ENCODE measurements at places on chromosomes 4 and X. TPM values are rescaled to one million over a fixed set of nuclear protein-coding genes. Genes with fewer than 3 reads are reported as not detected.

DNA sequence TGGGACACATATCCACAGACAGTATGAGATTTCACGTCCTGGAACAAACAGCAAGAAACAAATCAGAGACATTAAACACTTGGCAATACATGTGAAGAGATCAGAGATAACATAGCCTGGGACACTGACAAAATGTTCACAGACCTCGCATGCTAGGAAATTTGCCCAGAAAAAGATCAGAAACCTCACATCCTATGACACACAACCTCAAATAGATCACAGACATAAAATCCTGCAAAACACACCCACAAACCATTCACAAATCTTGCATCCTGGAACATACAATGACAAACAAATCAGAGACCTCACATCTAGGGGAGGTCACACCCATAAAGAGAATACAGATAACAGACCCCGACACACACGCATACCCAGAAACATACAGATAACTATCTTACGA lies 18.0 kb downstream of the SUV39H1 start:
- no peaks in the 10 kb centered on the region for H3K36me3 ChIP-seq
- H3K27ac ChIP-seq, result no peak overlapping the region
- no peak overlapping the region for H3K4me3 ChIP-seq
- no peaks in the 10 kb centered on the region for H3K27me3 ChIP-seq
- no peaks in the 10 kb centered on the region for H3K4me1 ChIP-seq
- no peak for DNase-seq

DNA sequence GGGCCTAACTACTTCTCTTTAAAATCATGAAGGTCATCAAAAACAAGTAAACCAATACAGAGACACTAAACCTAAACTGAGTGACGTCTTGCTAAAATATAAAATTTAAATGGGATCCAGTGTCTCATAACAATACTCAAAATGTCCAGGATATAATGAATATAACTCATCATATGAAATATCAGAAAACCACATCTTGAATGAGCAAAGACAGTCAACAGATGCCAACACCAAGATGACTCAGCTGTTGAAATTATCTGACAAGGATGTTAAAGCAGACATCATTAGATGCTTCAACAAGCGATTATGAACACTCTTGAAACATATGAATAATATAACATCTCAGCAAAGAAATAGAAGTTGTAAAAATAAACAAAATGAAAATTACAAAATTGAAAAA lies 8.3 kb downstream of the NAP1L2 start:
- H3K27ac ChIP-seq, result no peak overlapping the region
- no peaks in the 10 kb centered on the region for H3K36me3 ChIP-seq
- H3K4me3 ChIP-seq, result no peak overlapping the region
- H3K27me3 ChIP-seq, result peaks cover 1% of the 10 kb centered on the region
- no peak for DNase-seq

DNA sequence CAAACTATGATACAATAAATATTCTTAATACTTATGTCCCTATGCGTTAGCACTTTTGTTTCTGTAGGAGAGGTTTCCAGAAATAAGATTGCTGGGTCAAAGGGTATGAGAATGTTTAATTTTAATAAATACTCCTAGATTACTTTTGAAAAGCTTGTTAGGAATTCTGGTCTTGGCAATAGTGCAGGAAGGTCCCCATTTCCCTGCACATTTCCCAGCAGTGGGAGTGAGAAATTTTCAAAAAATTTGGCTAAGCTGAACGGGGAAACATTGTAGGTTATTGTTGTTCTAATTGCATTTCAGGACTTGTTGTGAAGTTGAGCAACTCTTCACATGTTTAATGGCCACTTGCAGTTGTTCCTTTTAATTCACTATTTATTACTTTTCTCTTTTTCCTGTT lies 27.1 kb downstream of the IGFBP7 start:
- H3K4me1 ChIP-seq, result peaks cover 23% of the 10 kb centered on the region
- H3K36me3 ChIP-seq, result peaks cover 5% of the 10 kb centered on the region
- peaks cover 6% of the 10 kb centered on the region for H3K27me3 ChIP-seq
- no peak for DNase-seq
- no peak overlapping the region for H3K4me3 ChIP-seq
- no peak overlapping the region for H3K27ac ChIP-seq

DNA sequence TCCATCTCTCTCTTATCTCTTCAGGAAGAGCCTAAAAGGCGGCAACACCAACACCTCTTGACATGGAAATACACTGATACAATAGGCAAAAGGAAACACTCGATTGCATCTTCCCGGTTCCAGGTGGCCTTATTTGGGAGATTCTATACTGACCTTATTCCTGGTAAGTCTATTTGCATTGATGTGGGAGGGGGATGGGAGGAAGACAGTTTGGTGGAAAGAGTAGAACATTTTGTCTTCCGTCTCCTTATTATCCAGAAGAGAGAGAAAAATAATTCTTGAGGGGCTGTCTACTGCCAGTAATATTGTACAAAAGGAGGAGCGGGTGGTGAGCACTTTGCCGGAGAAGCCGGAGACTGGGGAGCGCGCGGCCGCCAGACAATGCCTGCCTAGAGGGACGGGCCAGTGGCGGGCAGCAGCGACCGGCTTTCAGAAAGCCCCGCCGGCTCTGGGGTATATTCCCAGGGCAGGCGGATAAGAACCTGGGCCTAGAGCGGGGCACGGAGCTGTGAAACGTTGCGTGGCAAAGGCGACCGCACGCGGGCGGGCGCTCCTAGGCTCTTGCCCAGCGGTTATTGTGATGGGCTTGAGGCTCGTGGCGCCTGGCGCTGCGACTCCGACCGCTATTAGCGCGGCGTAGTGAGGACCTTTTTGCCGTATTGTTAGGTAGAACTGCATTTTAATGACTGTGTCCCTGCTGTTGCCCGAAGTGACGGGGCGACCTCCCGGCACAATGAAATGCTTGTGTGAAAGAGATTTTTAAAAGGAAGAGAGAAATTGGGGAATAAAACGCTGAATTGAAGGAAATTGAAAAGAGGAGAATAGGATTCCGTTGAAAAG lies 518 bp downstream of the PRDM8 start:
- H3K27ac ChIP-seq, result peak overlapping the region; percentile 30
- H3K4me3 ChIP-seq, result peak overlapping the region; percentile 86
- DNase-seq, result peak; percentile 65
- peaks cover 35% of the 10 kb centered on the region for H3K27me3 ChIP-seq
- H3K36me3 ChIP-seq, result peaks cover 34% of the 10 kb centered on the region
- H3K4me1 ChIP-seq, result peaks cover 36% of the 10 kb centered on the region

The FAM184B gene
- total RNA-seq, result 0.08 TPM

GRCh38 chrX:38941675-38942074 lies 140.4 kb downstream of the MID1IP1 start:
- no peaks in the 10 kb centered on the region for H3K4me1 ChIP-seq
- H3K27me3 ChIP-seq, result no peaks in the 10 kb centered on the region
- H3K36me3 ChIP-seq, result no peaks in the 10 kb centered on the region
- no peak overlapping the region for H3K4me3 ChIP-seq
- H3K27ac ChIP-seq, result no peak overlapping the region
- DNase-seq, result no peak

GRCh38 chrX:152853986-152854385 lies 23.1 kb downstream of the NSDHL start:
- no peak overlapping the region for H3K27ac ChIP-seq
- H3K27me3 ChIP-seq, result no peaks in the 10 kb centered on the region
- no peak overlapping the region for H3K4me3 ChIP-seq
- H3K36me3 ChIP-seq, result peaks cover 21% of the 10 kb centered on the region

The DCAF8L2 gene
- 0.62 TPM for total RNA-seq

DNA sequence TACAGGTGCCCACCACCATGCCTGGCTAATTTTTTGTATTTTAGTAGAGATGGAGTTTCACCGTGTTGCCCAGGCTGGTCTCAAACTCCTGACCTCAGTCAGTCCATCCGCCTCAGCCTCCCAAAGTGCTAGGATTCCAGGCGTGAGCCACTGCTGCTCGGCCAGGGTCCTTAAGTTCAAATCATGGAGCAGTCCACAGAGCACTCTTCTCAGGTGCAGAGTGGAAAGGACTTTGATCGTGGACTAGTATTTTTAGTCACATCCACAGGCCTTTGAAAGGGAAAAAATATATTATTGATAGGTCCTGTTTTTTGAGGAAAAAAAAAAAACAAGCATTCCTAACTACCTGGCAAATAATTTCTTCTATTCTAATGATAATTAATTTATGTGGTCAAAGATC lies 31.2 kb downstream of the GAB1 start:
- peaks cover 4% of the 10 kb centered on the region for H3K27me3 ChIP-seq
- no peak for DNase-seq
- H3K36me3 ChIP-seq, result peaks cover 8% of the 10 kb centered on the region
- H3K27ac ChIP-seq, result no peak overlapping the region
- peaks cover 25% of the 10 kb centered on the region for H3K4me1 ChIP-seq

- H3K4me1 ChIP-seq, result peaks cover 6% of the 10 kb centered on the region
- H3K4me3 ChIP-seq, result peak within 1 kb of the TSS; percentile 98
Observed at GRCh38 chr4:87220094-87220822, at the start of gene KLHL8. Gene KLHL8, minus strand, starts transcription at chr4:87220618. Its CDS starts 25,079 bp downstream, at chr4:87195539.

The SPP1 gene
- total RNA-seq, result 4.7 TPM

DNA sequence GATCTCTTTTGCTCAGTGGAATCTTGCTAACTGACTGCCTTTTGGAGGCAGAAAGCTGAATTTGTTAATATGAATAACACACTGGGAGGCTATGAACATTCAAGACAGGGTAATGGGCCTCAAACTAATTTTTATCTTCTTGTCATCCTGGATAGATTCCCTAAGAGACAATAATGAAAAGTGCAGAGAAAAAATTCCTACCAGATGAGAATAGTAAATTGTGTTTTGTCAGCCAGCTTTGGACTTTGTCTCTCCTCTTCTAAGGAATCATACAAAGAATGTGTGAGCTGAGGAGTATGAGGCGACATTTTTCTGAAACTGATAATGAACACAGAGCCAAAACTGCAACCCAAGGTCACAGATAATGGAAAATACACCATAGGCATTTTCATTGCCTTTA lies 649.3 kb downstream of the IQCM start:
- no peak overlapping the region for H3K27ac ChIP-seq
- DNase-seq, result no peak
- H3K36me3 ChIP-seq, result no peaks in the 10 kb centered on the region
- no peak overlapping the region for H3K4me3 ChIP-seq

DNA sequence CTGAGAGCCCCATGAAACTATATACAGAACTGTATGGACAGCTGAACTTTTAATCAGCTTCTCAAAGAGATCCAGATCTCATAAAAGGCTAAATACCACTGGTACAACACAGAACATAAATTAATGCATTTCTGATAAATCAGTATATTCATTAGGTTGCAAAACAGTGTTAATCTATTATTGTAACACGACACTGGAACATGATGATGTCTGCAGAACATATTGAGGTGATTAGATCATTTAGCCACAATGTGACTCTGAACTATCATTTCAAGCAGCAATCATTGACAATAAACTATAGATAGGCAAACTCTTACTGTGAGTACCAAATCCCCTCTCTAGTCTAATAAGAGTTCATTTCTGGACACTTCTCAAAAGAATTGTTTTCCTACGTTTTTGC lies 50.3 kb downstream of the GASK1B start:
- no peaks in the 10 kb centered on the region for H3K36me3 ChIP-seq
- peaks cover 6% of the 10 kb centered on the region for H3K4me1 ChIP-seq
- peaks cover 1% of the 10 kb centered on the region for H3K27me3 ChIP-seq

- H3K27me3 ChIP-seq, result peaks cover 12% of the 10 kb centered on the region
- no peak for DNase-seq
- H3K4me3 ChIP-seq, result no peak overlapping the region
- H3K27ac ChIP-seq, result no peak overlapping the region
Observed at GRCh38 chr4:186107947-186108346, 3.4 kb downstream of the FAM149A start.

The TACC3 gene
- total RNA-seq, result 42.2 TPM

- no peaks in the 10 kb centered on the region for H3K27me3 ChIP-seq
- H3K4me3 ChIP-seq, result no peak overlapping the region
- H3K4me1 ChIP-seq, result peaks cover 16% of the 10 kb centered on the region
- no peak overlapping the region for H3K27ac ChIP-seq
Observed at GRCh38 chr4:78345237-78345636, 206.3 kb upstream of the ANXA3 start.

The OCIAD1 gene
- total RNA-seq, result 121 TPM

The NEK1 gene
- total RNA-seq, result 12.5 TPM

GRCh38 chr4:85715991-85716737 lies 241.2 kb downstream of the ARHGAP24 start:
- H3K27me3 ChIP-seq, result peaks cover 2% of the 10 kb centered on the region
- no peak overlapping the region for H3K27ac ChIP-seq
- peaks cover 9% of the 10 kb centered on the region for H3K4me1 ChIP-seq
- H3K36me3 ChIP-seq, result no peaks in the 10 kb centered on the region
- DNase-seq, result no peak

The FANCB gene
- 6.0 TPM for total RNA-seq

The UGT2A3 gene
- not detected for total RNA-seq

- no peaks in the 10 kb centered on the region for H3K27me3 ChIP-seq
- no peaks in the 10 kb centered on the region for H3K4me1 ChIP-seq
- H3K4me3 ChIP-seq, result no peak overlapping the region
- H3K36me3 ChIP-seq, result no peaks in the 10 kb centered on the region
Observed at GRCh38 chrX:21700967-21701366, 42.8 kb upstream of the KLHL34 start.

GRCh38 chrX:39952989-39953388 lies 144.8 kb downstream of the BCOR start:
- H3K4me1 ChIP-seq, result peaks cover 42% of the 10 kb centered on the region
- no peak for DNase-seq
- H3K27me3 ChIP-seq, result peaks cover 4% of the 10 kb centered on the region
- no peak overlapping the region for H3K4me3 ChIP-seq

The PYURF gene
- total RNA-seq, result 49.8 TPM

DNA sequence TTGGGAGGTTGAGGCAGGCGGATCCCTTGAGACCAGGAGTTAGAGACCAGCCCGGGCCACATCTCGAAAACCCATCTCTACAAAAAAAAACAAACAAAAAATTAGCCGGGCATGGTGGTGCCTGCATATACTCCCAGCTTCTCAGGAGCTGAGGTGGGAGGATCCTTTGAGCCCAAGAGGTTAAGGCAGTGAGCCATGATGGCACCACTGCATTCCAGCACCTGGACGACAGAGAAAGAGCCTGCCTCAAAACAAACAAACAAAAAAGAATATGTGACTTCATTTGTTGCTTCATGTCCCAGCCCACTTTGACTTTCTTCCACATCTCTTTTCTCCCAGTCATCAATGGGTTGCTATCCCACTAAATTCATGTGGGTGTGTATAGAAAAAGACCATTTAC lies 79.7 kb downstream of the BCOR start:
- no peaks in the 10 kb centered on the region for H3K36me3 ChIP-seq
- H3K4me1 ChIP-seq, result peaks cover 3% of the 10 kb centered on the region
- no peak overlapping the region for H3K27ac ChIP-seq
- no peak for DNase-seq
- peaks cover 3% of the 10 kb centered on the region for H3K27me3 ChIP-seq

DNA sequence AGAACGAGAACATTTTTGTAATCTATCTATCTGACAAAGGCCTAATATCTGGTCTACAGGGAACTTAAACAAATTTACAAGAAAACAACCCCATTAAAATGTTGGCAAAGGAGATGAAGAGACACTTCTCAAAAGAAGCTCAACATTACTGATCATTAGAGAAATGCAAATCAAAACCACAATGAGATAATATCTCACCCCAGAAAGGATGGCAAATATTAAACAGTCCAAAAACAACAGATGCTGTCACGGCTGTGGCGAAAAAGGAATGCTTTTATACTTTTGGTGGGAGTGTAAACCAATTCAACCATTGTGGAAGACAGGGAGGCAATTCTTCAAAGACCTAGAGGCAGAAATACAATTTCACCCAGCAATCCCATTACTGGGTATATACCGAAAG lies 2284.8 kb downstream of the ARAP2 start:
- H3K27me3 ChIP-seq, result peaks cover 2% of the 10 kb centered on the region
- H3K4me3 ChIP-seq, result no peak overlapping the region
- no peaks in the 10 kb centered on the region for H3K36me3 ChIP-seq
- H3K4me1 ChIP-seq, result no peaks in the 10 kb centered on the region
- H3K27ac ChIP-seq, result no peak overlapping the region

The SERTM2 gene
- total RNA-seq, result 0.92 TPM

- peaks cover 4% of the 10 kb centered on the region for H3K27me3 ChIP-seq
- H3K36me3 ChIP-seq, result no peaks in the 10 kb centered on the region
- H3K4me3 ChIP-seq, result peak overlapping the region; percentile 98
- H3K27ac ChIP-seq, result peak overlapping the region; percentile 99
Observed at GRCh38 chrX:102768987-102769761, 48.6 kb downstream of the GPRASP3 start.
